ENCODE measurements at places on chromosomes 13 and 19.

DNA sequence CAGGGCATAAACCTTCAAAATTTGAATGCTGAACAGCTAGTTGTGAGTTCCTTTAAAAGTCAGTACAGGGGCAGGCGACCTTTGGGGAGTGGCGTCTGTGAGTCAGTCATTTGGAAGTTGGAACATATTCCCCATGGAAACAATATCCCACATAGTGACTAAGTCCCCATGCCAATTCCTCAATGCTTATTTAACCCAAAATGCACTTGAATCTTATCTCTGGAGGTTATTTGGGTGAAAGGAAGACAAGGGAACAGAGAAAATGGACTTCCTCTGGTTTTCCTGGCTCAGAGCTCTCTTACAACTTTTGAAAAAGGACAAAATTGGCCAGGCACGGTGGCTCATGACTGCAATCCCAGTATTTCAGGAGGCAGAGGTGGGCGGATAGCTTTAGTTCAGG, 479.2 kb upstream of the NBEA start:
- DNase-seq, result no peak

DNA sequence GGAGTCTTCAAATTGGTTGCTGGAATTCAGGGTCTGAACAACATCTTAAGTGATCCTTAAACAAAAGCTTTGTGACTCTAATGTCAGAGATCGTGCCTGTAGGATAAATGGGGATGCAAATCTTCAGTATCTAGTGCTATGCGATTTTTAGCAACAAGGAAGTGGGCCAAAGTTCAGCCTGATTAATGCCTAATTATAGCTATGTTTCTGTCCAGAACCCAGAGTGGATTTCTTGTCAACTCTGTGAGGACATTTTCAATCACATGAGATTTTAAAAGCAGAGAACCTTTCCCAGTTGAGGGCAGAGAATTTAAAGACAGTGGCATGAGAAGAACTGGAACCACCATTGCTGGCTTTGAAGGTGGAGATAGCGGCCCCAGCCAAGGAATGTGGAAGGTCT, 84.3 kb upstream of the PCDH9 start:
- no peak for DNase-seq

GRCh38 chr19:33219261-33219815, 6.3 kb downstream of the SLC7A10 start:
- no peak for DNase-seq

- no peak for DNase-seq
These were observed 20.6 kb downstream of the MIR17HG start for GRCh38 chr13:91368101-91368500.

DNA sequence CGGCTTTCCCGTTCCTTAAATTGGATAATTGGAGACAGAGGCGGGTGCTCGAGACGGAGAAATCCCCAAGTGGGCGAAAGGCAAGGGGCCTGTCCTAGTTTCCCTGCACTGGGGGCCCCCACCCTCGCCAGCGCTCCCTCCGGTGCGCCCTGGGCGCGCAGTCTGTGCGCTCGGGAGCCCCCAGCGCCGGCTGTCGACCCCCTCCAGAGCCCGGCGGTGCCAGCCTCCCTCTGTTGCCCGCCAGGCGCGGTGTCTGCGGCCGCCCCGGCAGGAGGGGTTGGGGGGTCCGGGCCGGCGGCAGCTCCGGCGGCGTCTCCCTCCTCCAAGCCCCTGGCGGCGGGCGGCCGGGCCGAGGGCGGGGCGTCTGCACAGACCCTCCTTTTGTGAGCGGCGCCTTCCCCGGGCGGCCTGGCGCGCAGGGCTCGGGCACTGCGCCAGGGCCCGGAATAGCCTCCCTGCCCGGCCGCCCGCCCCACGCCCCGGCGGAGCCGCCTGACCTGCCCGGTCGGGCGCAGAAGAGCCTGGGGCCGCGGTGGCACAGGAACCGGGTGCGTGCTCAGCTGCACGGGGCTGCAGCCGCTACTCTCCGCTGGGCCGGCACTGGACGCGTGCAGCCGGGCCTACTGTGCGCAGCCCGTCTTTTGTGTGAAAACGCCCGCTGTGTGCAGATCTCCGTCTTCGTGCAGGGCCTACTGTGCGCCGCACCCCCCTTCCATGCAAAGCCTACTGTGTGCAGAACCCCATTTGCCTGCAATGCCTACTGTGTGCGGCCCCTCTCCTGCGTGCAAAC, 13.2 kb downstream of the GADD45B start:
- no peak for DNase-seq

DNA sequence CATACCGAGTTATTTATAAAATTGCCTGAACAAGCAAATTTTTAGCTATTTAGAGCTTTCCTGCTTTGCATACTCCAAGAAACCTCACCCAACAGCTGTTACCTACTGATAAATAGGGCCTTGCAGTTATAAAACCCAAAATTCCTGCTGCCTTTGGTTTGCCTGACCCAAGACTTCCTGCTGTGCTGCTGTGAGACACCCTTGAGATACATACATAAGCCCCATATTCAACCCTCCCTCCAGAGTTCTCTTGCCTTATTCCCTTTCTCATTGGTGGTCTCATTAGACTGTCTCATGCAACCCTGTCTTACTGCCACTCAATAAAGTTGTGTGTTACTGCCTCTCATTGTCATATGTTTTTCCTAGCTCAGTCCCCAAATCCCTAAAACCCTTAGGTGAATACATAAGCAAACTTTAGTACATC, 677.6 kb downstream of the UQCRFS1 start:
- DNase-seq, result no peak

GRCh38 chr13:24748061-24748400, 15.9 kb upstream of the RNF17 start:
- DNase-seq, result no peak

DNA sequence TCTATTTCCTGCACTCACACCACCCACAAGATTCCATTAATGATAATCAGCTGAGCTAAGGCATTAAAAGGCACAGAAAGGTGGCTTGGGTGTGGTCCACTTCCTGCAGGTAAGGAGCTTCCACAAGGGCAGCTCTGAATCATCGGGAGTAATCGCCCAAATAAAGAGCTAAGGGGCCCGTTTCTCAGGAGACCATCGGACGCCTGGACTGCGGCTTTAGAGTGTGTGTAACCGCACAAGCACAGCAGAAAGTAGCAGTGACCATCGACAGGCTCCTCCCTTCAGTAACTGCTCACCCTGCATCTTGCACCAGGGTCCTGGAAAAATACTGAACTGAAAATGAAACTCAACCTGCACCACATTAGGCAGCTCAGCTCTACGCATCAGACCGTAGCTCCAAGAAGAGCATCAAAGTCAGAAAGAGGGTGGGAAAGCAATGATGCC, 6.0 kb downstream of the STK24 start:
- peak; percentile 56 for DNase-seq

DNA sequence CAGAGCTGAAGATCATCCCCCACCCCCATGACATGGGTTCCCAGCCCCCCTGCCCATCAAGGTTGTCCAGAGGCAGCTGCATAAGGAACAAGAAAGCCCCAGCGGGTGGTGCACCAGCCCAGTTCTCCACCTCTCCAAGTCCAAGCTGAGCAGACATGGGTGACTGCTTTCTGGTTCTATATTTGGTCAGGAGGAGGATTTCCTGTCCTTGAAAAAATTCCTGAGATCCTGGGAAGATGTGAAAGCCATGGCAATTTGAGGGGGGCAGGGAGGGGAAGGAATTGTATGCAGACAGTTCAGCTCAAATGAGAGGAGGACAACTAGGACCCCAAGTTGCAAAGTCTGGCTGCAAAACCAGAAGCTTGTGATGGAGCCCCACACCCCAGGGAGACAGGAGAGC, 55.4 kb upstream of the ADGRE5 start:
- DNase-seq, result no peak

- DNase-seq, result no peak
These were observed 9.6 kb downstream of the SH3GL1 start for GRCh38 chr19:4390567-4391305.

GRCh38 chr13:83880275-83881139, 1.8 kb downstream of the SLITRK1 start:
- DNase-seq, result no peak

DNA sequence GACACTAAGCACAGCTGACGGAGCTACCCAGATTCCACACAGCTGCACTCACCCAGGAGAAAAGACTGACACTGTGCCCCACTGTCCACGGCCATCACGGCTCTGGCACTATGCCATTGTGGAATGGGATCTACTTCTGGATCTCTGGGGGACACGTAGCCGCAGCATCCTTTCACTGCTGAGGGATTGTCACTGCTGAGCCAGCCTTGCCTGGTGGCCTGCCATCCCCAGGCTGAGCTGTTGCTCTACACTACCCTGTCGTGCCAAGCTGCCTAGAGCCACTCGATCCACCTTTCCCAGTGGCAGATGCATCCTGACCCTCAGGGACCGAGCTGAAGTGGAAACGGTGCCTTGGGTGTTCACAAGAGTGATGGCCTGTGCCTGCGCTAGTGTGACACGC, 5.0 kb upstream of the LILRB5 start:
- DNase-seq, result no peak

DNA sequence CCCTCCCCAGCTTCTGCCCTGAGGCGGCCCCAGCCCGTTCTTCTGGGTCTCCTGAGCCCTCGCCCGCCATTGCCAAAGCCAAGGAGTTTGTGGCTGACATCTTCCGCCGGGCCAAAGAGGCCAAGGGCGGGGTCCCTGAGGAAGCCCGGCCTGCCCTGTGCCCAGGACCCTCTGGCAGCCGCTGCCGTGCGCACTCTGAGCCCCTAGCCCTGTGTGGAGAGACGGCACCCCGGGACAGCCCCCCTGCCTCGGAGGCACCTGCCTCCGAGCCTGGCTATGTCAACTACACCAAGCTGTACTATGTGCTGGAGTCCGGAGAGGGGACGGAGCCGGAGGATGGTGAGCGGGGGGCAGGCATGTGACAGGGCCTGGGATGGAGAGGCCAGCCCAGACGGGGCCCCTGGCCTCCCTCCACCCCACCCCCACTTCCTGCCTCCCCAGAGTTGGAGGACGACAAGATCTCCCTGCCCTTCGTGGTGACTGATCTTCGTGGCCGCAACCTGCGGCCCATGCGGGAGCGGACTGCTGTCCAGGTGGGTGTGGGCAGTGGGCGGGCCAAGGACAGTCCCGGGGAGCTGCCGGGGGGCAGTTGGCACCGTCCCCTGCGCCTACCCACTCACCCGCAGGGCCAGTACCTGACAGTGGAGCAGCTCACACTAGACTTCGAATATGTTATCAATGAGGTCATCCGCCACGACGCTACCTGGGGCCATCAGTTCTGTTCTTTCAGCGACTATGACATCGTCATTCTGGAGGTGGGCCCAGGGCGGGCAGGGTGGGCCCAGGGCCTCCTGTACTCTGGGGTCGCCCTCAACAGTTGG, 7.0 kb downstream of the DCAF15 start:
- no peak for DNase-seq

DNA sequence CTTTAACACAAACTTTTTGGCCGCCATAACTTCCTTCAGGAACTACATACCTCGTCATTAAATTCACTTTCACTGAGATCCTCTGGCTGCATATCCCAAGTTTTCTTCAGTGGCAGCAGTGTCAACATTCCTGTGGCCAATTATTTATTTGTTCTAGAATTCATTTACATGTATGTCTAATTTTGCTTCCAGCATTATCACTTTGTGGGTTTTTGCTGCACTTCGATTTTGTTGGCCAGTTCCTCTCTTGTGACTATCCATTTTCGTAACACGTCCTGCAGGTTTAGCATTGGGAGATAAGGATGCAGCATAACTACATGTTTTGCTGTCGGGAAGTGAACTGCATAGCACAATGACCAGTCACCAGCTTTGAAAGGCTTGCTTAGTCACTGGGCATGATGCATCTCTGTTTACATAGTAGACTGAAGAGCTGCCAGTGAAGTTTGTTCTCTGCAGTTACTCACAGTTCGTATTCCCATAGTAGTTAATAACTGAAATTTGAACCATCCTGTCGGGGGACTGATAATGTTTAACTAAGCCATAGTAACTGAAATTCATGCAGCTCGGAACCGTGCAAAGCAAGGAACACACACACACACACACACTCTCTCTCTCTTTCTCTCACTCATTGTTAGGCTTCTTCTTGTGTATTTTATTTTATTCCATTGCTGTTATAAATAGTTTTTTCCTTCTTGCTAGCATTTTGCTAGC, 28.3 kb downstream of the ZNF507 start:
- no peak for DNase-seq

GRCh38 chr13:34512817-34513216, 429.3 kb upstream of the NBEA start:
- DNase-seq, result no peak

DNA sequence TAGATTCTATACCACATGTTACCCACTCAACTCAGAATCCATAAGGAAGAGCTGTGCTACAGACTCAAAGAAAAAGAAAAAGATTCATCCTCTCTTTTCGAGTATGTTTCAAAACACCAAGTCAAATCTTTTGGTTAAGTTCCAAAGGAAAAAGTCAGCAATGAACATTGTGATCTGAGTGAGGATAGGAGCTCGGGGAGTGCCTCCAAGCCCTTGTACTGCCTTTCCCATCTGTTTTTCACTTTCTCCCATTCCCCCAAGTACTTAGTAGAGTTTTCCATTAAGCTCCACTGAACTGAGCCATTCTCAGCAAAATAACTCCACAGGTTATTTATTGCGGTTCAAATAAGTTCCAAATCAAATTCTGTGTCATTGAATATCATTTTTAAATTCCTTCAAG, 47.7 kb upstream of the MAB21L1 start:
- no peak for DNase-seq

DNA sequence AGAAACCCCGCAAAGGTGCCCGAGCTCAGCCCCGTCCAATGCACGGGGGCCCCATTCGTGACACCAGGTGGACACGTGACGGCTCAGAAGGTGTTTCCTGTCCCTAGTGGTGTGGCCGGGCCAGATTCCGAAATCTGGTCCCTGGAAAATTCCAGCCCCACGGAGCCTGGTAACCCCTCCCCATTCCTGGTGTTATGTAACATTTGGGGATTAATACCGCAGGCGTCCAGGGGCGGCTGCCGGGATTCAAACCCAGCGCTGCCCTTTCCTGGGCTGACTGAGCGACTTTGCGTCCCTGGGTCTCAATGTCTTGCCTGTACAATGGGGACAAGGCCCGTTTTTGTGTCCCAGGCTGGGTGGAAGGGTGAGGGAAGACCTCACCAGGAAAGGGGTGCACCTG, 1.0 kb upstream of the PLK5 start:
- DNase-seq, result no peak

DNA sequence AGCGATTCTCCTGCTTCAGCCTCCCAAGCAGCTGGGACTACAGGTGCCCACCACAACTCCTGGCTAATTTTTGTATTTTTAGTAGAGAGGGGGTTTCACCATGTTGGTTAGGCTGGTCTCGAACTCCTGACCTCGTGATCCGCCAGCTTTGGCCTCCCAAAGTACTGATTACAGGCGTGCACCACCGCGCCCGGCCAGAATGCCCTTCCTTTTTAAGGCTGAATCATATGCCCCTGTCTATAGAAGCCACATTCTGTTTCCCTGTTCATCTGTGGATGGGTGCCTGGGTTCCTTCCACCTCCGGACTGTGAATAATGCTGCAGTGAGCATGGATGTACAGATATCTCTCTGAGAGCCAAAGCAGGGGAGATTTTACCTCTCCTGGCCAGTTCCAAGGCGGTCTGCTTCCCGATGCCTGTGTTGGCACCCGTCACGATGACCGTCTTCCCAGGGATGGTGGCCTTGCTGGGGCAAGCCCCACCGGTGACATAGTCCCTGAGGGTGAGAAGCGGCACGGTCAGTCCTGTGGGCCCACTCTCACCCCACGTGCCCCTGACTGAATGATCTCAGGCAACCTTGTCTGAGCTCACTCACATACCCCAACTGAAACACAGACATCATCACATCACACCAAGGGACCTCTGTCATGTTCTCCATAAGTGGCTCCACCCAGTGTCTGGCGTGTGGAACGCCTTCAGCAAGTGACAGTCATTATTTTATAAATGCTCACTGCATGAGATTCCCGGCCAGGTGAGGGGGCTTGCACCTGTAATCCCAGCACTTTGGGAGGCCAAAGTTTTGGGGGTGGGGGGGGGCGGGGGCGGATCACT, 4.0 kb downstream of the RDH13 start:
- DNase-seq, result no peak

GRCh38 chr19:43667126-43667875, 2.7 kb downstream of the PLAUR start:
- DNase-seq, result peak; percentile 11
